ENCODE measurements at places on chromosomes 4 and X.

GRCh38 chr4:54228056-54228527, 1.0 kb upstream of the PDGFRA start:
- peak; percentile 13 for DNase-seq

- DNase-seq: no peak
These were observed 56.7 kb downstream of the NAF1 start for GRCh38 chr4:163109967-163110366.

- no peak for DNase-seq
These were observed 86.6 kb upstream of the ZDHHC15 start for GRCh38 chrX:75609406-75609805.

- peak; percentile 69 for DNase-seq
These were observed 220.1 kb downstream of the AFAP1 start for GRCh38 chr4:7719354-7720174.

DNA sequence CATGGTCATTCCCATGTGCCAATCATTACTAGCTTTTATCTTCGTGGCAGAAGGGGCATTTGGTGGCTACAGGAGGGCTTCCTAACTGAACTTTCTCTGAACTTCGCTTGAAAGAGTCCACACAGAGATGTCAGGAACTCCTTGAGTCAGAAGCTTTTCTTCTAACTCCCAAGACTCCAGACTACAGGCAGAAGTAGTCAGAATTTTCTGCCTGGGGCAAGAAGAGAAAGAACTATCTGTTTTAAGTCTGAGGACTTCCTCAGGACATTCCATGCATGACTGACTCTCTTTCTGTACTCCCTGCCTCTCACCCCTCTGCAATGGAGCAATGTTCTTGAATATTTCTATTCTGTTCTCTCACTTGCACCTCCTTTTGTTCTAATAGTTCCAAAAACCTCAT, 170.5 kb upstream of the TBC1D9 start:
- DNase-seq: no peak

DNA sequence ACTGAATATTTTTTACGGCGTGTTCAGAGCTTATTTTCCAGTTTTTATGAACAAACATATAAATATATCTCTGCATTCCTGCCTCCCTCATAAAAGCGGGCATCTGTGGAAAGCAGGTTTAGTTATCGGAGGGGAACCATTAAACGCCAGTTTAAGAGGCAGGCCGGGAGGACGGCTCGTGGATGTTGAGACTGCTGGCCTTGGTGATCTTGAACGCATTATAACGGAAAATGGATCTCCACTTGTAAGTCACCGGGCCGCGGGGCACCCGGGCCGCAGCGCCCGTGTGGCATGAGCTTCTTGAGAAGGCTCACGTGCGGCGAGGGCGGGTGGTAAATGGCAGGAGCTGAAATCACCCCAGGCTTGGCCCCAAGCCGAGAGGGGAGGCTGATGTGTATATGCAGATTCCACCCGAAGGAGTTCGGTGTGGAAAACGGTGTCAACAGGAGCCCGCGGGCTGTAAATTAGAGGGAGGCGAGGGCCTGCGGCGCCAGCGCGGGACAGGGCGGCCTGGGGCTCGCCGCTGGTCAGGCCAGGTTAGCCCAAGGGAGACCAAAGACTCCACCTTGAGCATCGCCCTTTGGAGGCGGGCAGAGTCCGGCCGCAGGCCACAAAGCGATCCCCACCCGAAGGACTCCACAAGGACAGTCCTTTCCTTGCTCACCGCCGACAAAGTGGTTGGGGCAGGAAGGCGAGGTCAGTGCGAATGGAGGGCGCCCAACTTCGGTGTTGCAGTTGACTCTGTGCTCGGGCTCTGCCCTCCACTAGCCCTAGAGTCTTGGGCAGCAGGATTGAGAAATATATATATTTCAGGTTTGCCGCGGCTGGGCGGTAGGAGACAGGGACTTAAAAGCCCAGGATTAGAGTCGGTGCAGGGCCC, 1.3 kb upstream of the HAND2 start:
- no peak for DNase-seq

DNA sequence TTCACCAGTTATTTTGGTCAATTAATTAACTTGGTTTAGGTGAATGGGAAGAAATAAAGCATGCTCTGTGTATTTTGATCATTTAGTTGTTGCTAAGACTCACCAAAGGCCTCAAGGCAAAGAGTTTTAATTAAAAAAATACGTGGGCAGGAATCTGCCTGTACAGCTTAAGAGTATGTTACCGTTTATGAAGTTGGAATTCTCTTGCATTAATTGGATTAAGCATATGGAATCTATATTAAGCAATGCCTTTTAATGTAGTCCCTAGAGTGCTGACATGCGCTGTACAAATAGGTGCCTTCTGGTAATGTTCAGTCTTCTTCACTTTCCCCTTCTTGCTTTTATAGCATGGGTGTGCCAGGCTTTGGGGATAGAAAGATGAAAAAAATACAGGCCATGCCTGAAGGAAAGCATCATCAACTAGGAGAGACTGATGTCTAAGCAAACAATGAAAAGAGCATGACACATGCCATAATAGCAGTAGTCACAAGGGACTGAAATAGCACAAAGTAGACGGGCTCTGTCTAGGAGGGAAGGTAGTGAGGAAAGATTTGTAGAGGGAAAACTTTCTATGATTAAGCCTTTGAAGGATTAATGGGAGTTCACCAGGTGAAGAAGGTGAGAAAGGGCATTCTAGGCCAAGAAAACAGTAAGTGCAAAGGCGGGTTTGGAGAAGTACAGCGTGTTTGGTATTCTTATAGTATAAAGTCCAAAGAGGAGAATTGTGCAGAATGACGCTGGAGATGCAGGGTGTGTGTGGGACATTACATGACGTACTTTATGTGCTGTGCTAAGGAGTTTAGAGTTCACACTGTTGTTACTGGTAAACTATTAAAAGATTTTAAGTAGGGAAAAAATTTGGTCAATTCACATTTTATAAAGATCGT, 226.1 kb upstream of the ANXA3 start:
- DNase-seq: no peak

DNA sequence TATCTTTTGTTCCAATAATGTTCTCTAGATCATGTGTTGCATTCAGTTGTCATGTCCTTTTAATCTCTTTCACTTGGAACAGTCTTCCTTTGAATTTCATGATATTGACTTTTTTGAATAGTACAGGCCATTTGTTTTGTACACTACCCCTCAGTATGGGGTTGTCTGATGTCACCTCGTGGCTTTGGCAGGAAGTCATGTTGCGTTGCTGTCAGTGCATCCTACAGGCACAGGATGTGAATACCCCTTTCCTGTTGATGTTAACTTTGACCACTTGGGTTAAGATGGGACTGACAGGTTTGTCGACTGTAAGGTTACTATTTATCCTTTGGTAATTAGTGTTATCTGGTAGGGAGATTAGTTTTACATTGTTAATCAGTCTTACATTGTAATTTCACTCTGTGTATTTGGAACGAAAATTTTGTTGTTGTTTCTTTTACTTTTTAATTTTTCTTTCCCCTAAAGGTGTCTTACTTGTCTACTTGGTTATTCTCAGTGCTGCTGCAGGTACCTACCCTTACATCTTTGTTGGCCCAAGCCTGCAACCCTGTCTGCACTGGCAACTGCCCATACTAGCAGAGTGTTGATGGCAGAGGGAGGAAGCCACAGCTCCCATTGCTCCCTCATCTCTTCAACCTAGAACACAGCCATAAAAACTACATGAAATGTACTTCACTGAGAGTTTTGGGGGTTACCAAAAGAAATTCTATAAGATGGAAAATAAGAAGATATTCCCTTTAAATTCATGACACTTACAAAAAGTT, 14.7 kb upstream of the ATP8A1 start:
- DNase-seq: no peak

DNA sequence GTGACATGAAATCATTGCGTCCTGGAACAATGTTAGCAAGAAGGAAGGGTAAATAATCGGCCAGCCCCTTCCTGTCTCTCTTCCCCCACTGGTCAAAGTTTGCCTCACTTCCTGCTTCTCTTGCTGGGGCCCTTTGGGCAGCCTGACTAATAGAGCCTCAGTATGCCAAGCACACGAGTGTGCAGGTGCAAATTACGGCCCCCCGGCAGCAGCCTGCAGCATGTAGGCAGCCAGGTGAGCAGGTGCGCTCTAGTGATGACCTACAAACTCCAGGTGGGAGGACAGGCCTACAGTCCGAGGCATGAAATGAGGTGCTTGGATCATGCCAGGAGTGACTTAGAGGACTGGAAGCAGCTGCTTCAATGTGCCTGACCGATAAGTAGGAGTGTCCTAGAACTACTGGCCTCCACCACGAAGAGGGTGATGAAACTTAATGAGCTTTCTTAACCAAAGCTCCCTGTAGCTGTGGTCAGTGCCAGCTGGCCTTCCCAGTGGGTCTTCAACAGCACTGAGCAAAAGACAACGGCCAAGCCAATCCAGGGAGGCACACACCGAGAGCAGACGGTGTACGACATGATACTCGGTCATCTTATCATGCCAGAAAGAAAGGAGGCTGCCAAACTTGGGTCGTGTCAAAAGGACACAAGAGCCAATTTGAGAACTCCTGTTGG, 26.1 kb upstream of the FAT1 start:
- no peak for DNase-seq

- peak; percentile 9 for DNase-seq
These were observed 66.1 kb downstream of the TNIP2 start for GRCh38 chr4:2689825-2690700.

DNA sequence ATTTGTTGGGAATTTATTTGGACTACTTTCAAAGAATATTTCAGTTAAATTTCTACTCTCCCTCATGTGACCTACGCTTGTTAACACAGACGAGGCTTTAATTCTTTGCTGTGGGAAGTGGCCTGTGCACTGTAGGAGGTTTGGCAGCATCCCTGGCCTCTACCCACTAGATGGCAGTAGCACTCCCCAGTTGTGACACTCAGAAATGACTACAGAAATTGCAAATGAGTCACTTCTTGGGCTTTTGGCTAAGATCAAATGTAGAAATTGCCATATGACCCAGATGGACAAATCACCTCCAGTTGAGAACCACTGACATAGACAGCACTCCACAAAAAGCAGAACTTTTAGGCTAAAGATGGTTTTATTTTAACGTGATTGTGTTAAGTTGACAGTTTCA, 22.1 kb downstream of the PIR start:
- peak; percentile 39 for DNase-seq

GRCh38 chr4:75907966-75908365, 5.7 kb upstream of the PPEF2 start:
- DNase-seq: no peak

GRCh38 chr4:103498161-103499070, 221.4 kb downstream of the TACR3 start:
- no peak for DNase-seq

GRCh38 chr4:123987408-123987807, 590.8 kb downstream of the SPRY1 start:
- no peak for DNase-seq

DNA sequence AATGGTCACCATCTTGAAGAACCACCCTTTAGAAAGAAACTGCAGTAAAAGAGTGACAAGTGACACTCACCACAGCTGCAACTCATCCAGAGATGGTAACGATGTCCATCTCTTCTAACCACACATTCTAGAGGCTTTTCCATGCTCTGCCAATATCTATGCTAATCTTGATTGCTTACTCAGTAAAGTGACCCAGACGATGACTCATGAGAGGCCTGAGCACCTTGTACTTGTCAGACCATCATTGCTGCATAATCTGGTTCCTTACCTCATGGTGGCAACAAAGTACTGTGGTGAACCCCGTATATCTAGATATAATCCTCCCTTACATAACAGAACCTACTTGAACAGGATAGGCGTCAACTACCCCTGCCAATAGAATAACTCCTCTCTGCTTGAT, 75.6 kb downstream of the CCNG2 start:
- no peak for DNase-seq

- DNase-seq: no peak
These were observed 427 bp downstream of the NKX1-1 start for GRCh38 chr4:1405636-1406393.

DNA sequence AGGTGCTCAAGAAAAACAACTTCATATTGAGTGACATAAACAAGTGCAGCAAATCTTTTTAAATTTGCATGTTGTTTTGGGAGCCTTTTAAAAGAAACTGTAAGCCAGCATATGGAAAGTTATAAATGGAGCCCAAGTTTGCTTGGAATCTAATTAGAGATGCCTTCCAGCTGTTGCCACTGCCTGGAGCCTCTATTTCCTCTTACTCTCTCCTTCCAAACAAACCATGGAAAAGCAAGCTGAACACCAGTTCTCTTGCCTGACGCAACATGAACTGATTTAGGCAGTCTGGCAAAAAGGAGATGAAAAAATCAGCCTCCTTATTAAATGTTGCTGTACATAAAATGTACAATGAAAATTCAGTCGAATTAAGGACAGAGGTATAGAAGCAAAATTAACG, 21.5 kb downstream of the ARSJ start:
- no peak for DNase-seq

GRCh38 chrX:73758250-73758649, 195.3 kb downstream of the CHIC1 start:
- no peak for DNase-seq

- no peak for DNase-seq
These were observed 168.0 kb downstream of the BANK1 start for GRCh38 chr4:101958547-101958946.

DNA sequence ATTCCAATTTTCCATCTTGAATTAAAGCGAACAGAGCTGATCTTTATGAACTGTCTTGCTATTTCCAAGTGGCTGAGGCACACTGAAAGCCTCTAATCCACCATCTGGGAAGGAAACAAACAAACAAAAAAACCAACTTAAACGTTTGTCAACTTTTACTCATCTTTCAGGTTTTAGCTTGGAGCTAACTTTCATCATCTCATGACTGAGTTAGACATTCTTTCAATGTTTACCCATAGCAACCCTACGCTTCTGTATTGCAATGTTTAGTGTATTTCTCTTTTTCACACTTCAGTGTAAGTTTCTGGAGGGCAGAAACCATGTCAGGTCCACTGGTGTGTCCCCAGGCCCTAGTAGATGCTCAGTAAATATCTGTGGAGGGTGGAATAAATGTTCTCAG, 343.8 kb downstream of the GBA3 start:
- DNase-seq: no peak

DNA sequence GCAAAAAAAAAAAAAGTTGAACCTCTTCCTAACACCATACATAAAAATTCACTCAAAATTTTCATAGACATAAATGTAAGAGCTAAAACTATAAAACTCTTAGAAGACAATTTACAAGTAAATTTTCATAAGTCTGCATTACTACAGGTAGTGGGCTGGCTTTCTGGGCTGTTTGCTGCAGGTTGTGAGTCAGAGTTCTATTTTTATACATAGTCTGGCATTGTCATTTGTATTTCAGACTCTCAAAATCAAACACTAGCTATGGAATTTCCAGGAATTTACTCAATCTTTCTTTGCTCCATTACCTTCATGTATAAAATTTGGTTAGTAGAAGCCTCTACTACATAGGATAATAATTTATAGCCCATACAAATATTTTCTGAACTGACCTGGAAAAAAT, 227.2 kb downstream of the COX18 start:
- no peak for DNase-seq

All from stimulated activated CD4-positive, alpha-beta T cell treated with anti-CD3 and anti-CD28 coated beads, Interleukin-4, amount 100 ng/mL, for 4 hours (primary cell).